ENCODE measurements at places on chromosomes 2 and 18.

- no peak for DNase-seq
Observed at GRCh38 chr2:64234150-64234549, 89.9 kb upstream of the PELI1 start.

- DNase-seq, result no peak
Observed at GRCh38 chr2:191030521-191031154, 16.7 kb upstream of the STAT1 start.

GRCh38 chr18:58140387-58141325, 96.6 kb downstream of the NEDD4L start:
- no peak for DNase-seq

DNA sequence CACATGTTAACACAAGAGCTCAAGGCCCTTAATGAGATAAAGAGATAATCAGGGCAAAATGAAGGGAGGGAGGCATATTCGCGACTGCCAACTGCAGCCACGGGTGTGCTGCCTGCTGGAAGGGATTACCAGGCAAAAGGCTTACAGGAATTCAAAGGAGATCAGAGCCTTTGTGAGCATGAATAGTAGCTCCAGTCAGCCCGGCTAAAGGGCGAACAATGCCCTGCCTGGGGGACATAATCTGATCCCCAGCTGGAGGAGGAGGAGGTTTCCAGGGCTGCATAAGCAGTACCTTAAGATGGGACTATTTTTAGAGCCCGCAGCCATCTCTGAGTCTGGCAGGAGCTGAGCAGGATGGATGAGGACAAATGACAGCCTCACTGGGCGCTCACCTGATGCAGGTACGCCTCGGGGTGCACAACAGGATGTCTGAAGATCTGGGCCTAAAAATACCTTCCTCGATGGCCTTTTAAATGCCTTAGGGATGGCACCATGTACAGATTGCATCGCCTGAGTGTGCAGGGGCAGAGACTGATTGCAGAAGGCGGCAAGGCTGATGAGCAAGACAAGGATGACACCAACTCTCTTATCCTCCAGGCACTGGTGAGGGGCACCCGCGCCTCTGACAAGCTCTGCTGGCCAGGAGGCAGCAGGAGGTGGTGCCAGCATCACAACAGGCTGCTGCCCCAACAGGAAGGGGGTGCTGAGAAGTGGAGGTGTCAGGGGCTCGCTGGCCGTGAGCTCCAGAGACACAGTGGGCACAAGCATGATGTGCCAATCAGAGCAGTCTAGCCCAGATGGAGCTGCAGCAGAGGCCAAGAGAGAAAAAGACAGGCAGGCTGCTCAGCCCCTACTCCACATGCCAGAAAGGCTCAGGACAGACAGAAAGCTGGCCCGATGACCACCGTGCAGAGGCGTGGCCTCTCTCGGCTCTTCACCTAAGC, 111.4 kb downstream of the EIPR1 start:
- DNase-seq, result no peak

- no peak for DNase-seq
Observed at GRCh38 chr2:156748221-156748620, 312.0 kb downstream of the GPD2 start.

GRCh38 chr2:218807626-218808025, 24.0 kb downstream of the PRKAG3 start:
- no peak for DNase-seq

All from stimulated activated naive CD8-positive, alpha-beta T cell treated with anti-CD3 and anti-CD28 coated beads, Interleukin-15, amount 100 ng/mL, for 72 hours (primary cell).